Anterior cingulate cortex (tissue), 58 donors: ENCODE measurements at places on chromosomes 6 and 20.

- no peak for DNase-seq
Measured at GRCh38 chr6:109237077-109237985, 142.0 kb downstream of the CEP57L1 start.

GRCh38 chr20:17611540-17612286 lies 41.8 kb downstream of the DSTN start:
- DNase-seq, result no peak

GRCh38 chr20:58676161-58676560 lies 16.4 kb upstream of the NPEPL1 start:
- no peak for DNase-seq

GRCh38 chr6:53359095-53359842 lies 10.5 kb upstream of the ELOVL5 start:
- DNase-seq, result peak; percentile 90

- DNase-seq, result no peak
Measured at GRCh38 chr6:161437851-161438250, 164.0 kb upstream of the AGPAT4 start.

GRCh38 chr20:24955045-24955444 lies 6.0 kb downstream of the CST7 start:
- no peak for DNase-seq

GRCh38 chr6:160188773-160189172 lies 67.2 kb downstream of the SLC22A1 start:
- no peak for DNase-seq

GRCh38 chr6:53536561-53536960 lies 8.3 kb downstream of the GCLC start:
- DNase-seq, result no peak

- DNase-seq, result no peak
Measured at GRCh38 chr20:43825051-43825402, 89.6 kb upstream of the TOX2 start.

DNA sequence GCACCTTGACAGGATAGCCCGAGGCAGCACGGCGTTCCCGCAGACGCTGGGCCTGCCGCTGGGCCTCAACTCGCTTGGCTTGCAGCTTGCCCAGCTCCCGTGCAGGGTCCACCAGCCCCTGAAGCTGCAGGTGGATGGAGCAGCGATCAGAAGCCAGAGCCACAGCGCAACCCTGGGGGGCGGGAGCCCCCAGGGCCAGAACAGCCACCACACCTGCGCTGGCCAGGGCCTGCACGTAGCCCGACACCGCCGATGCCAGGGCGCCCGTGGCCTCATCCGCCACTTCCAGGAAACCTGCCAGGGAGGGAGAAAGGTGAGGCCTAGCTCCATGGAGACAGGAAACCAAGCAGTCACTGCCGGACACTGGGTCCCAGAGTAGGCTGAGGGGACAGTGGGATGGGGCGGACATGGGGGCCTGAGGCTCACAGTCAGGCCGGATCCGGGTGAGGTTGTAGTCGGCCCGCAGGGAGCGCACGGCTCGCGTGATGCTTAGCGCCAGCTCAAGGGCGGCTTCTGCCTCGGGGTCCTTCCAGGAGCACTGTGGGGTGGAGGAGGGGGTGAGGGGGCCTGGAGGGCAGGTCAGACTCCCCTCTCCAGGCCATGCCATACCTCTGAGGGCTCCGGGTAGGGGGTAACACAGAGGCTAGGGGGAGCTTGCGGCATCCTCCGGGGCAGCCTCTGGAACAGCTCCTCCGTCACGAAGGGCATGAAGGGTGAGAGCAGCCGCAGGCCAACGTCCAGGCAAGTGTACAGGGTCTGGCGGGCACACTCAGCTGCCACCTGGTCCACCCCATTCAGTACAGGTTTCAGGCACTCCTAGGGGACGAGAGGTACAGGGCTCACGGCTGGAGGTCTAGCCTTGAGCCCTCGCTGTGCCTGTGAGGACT lies 2.1 kb upstream of the VWA7 start:
- no peak for DNase-seq

DNA sequence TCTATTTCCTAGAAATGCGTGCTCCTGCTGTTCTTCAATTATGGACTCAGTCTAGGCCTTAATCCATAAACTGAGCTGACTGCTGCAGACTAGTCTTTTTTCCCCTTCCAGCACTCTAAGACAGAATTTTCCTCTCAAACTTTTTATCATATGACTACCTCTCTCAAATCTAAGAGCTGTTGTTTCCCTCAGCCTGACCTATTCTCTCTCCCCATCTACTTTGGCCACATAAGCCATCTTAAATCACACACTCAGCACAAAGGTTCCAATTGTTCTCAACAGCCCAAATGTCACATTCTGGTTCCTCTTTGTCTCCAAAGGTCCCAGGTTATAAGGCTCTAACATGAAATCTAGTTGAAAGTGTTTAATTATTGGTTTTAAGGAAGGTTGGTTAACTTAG lies 85.2 kb downstream of the PRSS35 start:
- no peak for DNase-seq

DNA sequence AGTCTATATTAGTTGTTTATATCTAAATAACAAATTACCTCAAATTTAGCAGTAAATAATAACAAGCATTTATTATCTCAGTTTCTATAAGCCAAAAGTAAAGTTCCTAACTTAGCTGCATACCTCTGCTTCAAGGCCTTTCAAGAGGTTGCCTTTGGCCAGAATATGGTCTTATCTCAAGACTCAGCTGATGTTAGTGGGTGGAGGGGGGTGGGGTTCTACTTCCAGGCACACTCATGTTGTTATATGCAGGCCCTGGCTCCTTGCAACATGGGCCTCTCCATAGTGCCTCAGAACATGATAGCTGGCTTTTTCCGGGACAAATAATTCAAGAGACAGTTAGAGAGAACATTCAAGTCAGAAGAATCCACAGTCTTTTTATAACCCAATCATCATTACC lies 266.0 kb downstream of the ADGRB3 start:
- DNase-seq, result no peak

DNA sequence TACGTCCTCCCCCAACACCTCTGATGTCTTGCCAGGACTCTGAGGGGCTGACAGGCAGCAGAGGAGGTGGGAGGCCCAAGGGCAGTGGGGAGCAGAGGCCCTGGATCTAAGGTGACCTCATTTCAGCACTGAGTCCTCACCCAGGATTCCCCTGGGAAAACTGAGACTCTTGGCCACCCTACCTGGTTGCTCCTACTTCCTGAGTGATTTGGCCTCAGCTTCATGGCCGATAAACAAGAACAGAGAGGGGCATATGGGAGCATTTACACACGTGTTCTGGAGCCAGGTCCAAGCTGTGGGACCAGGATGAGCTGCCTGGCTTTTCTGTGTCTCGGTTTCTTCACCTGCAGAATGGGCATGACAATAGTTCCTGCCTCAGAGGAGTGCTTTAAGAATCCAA lies 133.8 kb downstream of the ANKRD60 start:
- no peak for DNase-seq

DNA sequence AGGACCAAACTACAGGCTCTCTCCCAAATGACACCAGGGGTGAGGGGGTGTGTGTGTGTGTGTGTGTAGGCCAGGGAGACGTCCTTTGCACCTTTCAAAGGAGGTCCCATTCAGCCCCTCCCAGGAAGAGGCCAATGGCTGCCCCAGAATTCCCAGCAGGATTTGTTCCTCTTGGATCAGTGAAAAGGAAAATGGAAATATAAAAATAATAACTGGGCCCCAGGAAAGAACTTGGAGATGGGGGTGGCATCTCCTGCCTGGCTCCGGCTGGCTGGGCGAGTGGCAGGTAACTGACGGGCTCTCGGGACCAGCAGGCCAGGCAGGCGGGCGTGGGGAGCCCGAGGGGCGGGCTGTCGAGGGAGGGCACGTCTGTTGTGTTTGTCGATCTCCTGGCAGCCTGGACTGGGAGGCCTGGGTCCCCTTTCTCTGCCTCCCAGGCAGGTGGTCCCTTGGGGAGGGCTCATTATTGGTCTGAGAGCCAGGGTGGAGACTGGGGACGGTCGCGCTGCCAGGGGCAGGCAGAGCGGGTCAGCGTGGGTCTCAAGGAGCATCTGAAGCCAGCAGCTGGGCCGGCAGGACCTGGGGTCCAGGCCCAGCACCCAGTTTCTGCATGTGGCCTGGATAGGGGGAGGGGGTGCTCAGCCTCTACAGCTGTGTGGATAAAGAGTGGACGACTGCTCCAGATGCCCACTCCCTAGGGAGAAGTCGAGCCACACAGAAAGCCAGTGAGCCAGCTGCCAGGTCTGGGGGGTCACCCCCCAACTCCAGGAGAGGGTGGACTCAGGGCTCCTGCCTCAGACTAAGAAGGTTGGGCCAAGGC lies 3.1 kb downstream of the NOL4L start:
- no peak for DNase-seq

DNA sequence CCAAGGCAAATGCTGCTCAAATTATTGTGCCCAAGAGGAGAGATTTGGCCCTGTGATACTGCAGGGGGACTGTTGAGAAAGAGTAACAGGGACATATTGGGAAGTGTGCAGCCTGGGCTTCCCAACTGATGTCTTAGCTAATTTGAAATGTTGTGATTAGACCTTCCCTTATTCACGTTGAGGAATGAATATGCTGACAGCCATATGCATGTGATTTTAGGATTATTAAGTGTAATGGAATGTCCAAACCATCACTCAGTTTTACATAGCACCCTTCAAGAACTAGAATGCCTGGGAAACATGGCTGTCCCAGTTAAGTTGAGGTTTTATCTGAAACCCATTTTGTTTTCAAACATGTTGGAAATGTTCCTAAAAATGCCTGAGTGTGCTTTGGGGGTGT lies 81.4 kb downstream of the CARMIL1 start:
- DNase-seq, result no peak

GRCh38 chr20:19973961-19974629 lies 43.1 kb upstream of the NAA20 start:
- DNase-seq, result peak; percentile 47

DNA sequence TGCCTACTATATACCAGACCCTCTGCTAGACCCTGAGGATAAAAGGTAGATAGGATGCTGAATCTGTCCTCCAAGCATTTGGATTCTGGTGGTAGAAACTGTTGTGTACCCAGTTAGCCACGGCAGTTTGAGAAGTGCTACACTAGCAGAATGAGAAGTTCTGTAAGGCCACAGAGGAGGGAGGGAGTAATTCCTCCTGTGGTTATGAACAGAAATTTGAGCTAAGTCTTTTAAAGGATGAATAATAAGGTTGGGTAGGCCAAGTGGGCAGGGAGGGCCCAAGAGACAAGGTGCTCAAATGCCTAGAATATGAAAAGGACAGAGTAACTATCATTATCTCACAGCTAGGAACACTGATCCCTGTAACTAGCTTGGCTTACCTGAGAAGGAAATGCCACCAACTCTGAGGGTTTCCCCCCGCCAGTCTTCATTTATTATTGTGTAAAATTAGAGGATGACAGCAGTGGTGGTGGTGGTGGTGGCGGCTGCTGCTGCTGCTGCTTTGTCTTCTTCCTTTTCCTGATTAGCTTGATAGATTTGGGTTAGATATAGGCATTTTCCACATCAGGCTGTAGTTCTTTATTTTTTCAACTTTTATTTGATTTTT lies 243.3 kb downstream of the PRL start:
- DNase-seq, result no peak

DNA sequence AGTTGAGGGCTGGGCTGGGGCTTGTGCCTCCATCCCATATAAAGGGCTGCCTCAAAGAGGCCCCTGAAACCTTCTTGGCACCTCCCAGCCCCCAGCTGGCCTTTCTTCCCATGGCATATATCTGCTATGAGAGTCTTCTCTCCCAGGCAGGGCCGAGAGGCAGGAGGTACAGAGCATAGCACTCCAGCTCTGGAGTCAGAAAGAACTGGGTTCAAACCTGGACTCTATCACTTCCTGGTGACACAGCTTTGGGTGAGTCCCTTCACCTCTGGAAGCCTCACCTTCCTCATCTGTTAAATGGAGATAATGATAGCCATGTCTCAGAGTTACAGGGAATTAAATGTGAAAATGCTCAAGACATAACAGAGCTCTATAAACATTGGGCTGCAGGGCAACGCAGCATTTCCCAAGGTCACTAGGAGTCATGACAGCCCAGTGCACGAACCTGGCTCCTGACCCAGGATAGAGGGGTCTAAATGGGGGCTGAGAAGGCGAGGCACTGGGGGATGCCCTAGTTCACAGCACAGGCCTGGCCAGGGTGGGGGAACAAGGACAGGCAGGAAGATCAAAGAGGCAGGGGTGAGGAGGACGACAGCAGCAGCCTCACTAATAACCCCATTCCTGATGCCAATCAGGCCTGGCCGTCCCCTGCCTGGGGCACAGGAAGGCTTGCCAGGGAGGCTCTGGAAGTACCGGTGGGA lies 1.9 kb downstream of the FAM83C start:
- DNase-seq, result no peak

GRCh38 chr6:44533421-44533820 lies 145.9 kb downstream of the CDC5L start:
- no peak for DNase-seq

GRCh38 chr20:47179267-47179666 lies 177.2 kb downstream of the ZMYND8 start:
- DNase-seq, result no peak

DNA sequence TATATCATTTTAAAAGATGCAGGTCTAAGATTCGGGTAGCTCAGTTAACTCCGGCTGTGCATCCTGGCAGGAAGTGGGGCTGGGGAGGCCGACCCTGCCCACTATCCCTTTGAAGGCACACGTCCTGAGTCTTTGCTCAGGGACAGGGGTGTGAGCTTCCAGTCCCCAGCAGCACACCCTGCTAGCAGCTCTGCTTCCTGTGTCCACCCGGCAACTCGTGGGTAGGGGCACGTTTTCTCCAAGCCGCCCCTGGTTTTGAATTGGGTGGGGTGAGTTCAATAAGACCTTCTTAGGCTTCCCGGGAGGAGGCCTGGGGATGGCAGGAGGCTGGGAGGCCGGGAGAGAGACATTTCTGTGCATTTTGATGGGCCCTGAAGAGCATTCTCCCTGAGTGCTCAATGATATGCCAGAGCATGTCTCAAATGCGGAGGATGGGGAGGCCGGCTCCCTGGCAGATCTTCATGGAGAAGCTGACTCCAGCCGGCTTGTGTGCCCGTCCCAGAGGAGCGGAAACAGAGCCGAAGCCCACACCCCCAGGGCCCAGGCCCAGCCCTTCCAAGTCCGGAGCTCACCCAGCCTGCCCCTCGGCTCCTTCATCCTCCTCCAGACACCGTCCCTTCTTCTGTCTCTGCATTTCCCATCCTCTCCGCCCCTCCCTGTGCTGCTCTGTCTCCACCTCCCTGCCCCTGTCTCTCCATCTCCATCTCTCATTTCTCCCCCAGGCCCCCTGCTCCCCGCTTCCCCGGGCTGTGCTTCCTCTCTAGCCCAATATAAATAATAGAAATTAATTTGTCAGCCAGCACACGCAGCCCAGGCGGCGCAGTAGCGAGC lies 36.3 kb upstream of the ZFAND3 start:
- peak; percentile 30 for DNase-seq
